LHCN-M2 (cell line): ENCODE measurements at places on chromosomes 1 and 21. TPM values are rescaled to one million over a fixed set of nuclear protein-coding genes. Genes with fewer than 3 reads are reported as not detected.

GRCh38 chr1:210828996-210829596, 304.9 kb downstream of the KCNH1 start:
- peak; percentile 38 for DNase-seq

DNA sequence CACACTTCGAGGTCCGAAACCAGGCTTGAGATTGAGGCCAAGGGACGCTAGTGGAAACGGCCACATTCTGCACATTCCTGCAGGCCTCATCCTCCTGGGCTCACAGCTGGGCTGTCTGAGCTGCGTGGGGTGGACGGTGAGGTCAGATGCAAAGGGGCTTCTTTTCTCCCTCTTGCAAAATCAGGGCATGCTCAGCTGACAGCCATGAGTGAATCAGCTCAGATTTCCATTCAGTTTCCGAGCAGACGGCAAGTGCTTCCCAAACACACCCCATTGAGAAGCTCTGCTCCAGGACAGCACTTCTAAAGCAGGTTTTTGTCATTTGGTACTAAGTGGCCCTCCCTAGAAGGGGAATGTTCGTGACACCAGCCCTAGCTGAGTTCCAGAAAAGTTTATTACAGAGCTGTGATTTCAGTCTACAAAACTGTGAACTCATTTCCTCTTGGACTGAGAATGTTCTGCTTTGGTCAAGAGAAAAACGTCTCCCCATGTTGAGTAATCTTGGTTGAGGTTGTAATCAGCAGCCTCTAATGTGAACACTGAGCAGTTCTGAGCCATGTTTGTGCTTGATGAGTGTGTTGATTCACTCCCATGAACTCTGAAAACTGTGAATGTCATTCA, 10.0 kb downstream of the PDPN start:
- no peak for DNase-seq

DNA sequence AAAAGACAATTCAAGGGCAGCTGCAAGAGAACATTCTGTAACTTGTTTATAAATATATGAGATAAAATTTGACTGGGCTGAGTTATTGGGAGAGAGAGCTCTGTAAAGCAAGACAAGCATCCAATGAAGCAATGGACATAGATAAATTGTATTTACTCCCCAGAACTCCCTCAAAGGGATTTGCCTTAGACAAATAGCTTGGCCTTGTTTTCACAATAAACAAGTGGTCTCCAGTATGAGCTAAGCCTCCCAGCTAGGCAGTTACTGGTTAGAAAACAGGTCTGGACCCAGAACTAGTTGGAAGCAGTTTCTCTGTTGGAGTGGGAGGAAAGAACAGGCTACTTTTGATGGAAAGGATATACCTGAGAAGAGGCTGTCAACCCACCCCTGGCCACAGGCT, 25.2 kb upstream of the SUCO start:
- DNase-seq = no peak

DNA sequence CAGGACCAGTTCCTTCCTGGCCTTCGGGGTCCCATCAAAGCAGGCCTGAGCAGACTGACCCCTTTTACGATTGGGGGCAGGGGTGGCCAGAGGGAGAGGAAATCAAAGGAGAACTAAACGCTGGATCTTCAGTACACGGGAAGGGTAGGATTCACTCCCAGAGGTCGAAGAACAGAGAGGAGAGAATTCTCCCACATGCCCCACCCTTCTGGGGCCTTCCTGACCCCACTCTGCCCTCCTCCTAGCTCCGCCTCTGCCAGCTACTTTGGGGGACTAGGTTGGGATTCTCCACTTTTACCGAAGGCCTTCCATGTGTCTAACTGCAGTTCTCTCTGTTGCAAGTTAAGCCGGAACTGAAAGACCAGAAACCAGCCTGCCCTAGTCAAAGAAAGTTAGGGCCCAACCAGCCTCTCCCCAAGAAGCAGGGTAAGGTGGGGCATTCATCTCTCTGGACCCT, 654 bp upstream of the ARHGEF2 start:
- DNase-seq = peak; percentile 62

- peak; percentile 64 for DNase-seq
Measured at GRCh38 chr1:46673749-46674182, 2.1 kb downstream of the TEX38 start.

GRCh38 chr21:41611441-41611840, 103.5 kb upstream of the TMPRSS2 start:
- no peak for DNase-seq

GRCh38 chr21:20424943-20425342, 573.3 kb upstream of the NCAM2 start:
- DNase-seq = no peak

GRCh38 chr1:233777566-233777965, 126.9 kb upstream of the SLC35F3 start:
- DNase-seq = no peak

GRCh38 chr1:21308847-21309652, 18.8 kb upstream of the ECE1 start:
- DNase-seq = no peak

GRCh38 chr1:32465578-32465933, 684 bp downstream of the ZBTB8B start:
- DNase-seq = no peak

DNA sequence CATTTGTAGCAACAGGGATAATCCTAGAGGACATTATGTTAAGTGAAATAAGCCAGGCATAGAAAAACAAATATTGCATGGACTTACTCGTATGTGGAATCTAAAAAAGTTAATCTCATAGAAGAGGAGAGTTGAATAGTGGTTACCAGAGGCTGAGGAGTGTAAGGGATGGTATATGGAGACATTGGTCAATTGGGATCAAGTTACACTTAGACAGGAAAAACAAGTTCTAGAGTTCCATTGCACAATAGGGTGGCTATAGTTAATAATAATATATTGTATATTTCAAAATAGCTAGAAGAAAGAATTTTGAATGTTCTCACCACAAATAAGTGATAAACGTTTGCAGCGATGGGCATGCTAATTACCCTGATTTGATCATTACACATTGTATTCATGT, 354.6 kb downstream of the SEC16B start:
- no peak for DNase-seq

GRCh38 chr1:12715896-12716437, at the start of gene AADACL3:
AADACL3 (plus strand) TSS chr1:12716110; CDS start chr1:12716177, 67 bp downstream.
- DNase-seq = no peak

DNA sequence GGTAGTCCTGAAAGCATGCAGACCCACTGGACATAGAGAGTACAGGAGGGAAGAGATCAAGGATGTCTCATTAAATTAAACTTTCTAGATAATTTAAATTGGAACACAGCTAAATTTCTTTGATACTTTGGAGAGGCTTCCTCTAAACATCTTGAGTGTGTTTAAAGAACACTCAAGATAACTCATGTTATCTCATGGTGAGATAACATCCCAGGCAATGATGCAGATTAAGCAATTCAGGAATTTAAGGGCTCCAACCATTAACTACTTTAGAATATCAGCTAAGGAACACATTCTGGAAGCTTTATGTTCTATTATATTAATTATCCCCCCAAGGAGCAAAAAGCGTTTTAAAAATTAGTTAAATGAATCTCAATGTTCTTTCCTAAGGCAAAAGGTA, 289.2 kb upstream of the RUNX1 start:
- DNase-seq = no peak

DNA sequence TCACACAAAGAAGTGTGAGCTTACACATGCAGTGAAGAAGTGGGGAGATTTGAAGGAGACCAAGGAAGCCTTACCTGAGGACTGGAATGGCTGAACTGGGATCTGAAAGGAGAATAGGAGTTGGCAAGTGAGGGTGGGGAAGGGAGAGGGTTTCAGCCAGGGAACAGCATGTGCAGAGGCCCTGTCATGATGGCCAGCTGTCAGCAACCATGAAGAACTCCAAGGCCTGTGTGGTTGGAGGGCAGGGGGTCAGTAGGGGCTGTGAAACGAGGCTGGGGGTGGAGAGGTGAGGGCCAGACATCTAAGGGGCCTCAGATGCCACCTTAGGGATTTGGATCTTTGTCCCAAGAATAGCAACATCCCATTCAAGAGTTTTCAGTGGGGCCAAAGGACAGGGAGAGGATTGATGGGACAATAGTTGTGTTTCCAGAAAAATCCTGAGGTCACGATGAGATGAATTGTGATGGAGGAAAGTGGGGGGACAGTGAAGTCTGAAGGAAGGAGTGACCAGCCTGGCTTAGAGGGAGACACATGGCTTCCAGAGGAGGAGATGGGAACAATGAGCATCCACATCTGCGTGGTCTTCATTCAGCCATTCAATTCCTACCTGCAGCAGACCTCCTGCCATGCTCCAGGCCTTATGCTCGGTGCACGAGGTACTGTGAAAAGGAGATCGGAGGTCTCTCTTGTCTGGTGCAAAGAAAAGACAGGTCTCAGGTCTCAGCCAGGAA, 187.6 kb downstream of the MATN1 start:
- DNase-seq = no peak

- DNase-seq = no peak
Measured at GRCh38 chr1:47870946-47871676, 126.1 kb downstream of the TRABD2B start.

GRCh38 chr1:185570962-185571361, 163.2 kb upstream of the HMCN1 start:
- no peak for DNase-seq

- peak; percentile 44 for DNase-seq
Measured at GRCh38 chr1:178094739-178095645, 1.1 kb downstream of the RASAL2 start.

GRCh38 chr1:20302108-20302471, 11.4 kb downstream of the VWA5B1 start:
- DNase-seq = no peak

GRCh38 chr1:81650776-81651175, 150.0 kb upstream of the ADGRL2 start:
- no peak for DNase-seq

- no peak for DNase-seq
Measured at GRCh38 chr1:88302843-88303486, 381.1 kb upstream of the PKN2 start.

GRCh38 chr21:31317688-31318087, 26.4 kb downstream of the TIAM1 start:
- no peak for DNase-seq

- DNase-seq = no peak
Measured at GRCh38 chr1:8938232-8938999, 7.3 kb upstream of the CA6 start.

- no peak for DNase-seq
Measured at GRCh38 chr1:82090104-82090503, 289.4 kb downstream of the ADGRL2 start.

GRCh38 chr1:159999204-159999603, 32.6 kb downstream of the PIGM start:
- DNase-seq = no peak

DNA sequence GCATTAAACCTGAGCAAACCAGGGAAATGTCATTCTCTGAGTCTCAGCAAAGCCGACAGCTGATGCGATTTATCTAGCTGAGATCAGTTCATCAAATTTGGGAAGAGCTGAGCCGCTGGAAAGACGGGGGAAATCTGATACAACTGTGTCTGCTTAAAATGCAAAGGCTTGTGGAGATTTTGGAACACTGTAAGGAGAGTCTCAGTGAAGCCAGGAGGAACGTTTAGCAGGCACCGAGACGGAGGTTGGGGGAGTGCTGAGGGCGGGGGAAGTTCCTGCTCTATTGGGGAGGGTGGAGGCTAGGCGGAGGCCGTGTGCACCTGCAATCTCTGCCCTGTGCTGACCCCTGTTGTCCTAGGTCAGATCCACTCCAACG, 143.2 kb upstream of the CSF3R start:
- no peak for DNase-seq

DNA sequence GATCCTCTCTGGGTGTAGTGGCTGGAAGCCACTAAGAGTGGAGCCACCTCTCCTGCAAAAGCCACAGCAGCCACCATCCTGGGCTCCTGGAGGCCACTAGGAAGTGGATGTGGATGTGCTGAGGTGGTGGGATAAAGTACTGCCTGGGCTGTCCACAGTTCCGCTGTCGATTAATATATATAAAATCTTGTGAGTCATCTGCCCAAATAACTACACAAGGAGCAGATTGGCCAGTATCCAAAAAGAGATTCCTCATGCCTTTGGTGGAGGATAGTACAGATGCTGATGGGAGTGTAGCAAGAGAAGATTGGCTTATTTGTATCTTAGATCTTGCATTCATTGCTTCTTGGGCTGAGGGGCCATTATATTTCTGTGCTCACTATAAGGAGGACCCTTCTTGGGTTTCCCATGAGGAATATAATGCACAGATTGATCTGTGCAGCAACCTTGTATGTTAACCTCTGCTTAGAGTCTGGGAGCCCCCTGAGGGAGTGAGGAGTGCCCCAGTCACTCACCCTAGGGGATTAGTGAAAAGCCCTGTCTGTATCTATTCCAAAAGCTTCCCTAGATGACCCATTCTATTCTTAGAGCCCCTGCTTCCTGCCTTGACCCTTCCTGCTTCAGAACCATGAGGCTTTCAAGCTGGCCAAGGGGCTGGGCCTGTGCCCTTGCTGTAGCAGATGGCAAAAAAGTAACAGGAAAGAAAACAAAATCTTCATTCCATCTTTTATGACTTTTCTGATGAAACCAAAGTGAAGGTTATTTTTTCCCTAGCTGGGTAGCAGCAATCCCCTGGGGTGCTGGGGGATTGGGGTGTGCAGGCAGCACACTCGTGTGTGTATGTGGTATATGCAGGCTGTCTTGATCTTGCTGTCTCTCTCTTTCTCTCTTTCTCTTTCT, 31.7 kb downstream of the RCSD1 start:
- peak; percentile 98 for DNase-seq

DNA sequence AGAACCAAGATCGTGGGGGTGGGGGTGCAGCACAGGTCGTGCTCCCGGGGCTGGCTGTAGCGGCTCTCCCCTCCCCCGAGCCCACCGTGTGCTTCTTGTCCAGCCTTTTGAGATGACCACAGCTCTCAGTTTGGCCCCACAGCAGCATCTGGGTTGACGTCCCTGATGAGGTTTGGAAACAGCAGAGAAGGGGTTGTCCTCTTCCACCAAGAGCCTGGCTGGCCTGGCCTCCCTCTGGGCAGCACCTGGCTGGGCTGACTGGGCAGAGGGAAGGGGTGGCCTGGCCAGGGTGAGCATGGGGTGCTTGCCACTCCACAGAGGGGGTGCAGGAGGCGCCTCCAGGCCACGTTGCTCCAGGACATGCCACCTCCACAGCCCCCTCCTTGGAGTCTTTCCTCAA, 61.5 kb downstream of the SKI start:
- DNase-seq = no peak

DNA sequence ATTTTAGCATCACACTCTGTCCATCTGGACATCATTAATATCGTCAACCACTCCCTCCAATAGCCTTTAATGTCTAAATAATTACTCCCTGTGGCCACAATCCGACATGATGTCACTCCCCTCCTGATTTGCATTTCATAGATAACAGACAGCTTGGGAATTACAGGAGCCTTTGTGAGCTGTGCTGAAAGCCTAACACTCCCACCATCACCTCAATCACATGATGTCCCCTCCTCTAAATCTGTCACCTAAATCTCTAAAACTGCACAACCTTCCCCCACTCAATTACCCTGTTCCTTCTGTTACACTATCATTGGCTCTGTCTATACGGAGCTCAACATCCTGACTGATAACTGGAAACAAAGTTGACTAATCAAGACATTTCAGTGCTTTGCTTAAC, 14.3 kb downstream of the NHLH2 start:
- DNase-seq = no peak

The UTS2 gene
- total RNA-seq = not detected in 2 replicates

The TAS1R3 gene
- 0.06 TPM in 1 of 2 replicates, not detected in the other for total RNA-seq

The KRTAP21-1 gene
- not detected in 2 replicates for total RNA-seq

The CCDC185 gene
- total RNA-seq = not detected in 2 replicates

The GJA8 gene
- total RNA-seq = not detected in 2 replicates

The PGLYRP3 gene
- total RNA-seq = not detected in 2 replicates

The FRRS1 gene
- total RNA-seq = 6.5 and 7.2 TPM in 2 replicates

The KHDC4 gene
- 29.6 and 30.3 TPM in 2 replicates for total RNA-seq

The FAM3B gene
- not detected in 2 replicates for total RNA-seq

The MR1 gene
- total RNA-seq = 16.5 and 16.9 TPM in 2 replicates

The PLEKHA6 gene
- total RNA-seq = 36.2 and 50.9 TPM in 2 replicates

The CCDC27 gene
- total RNA-seq = not detected in 2 replicates

The TOMM20 gene
- 82.1 and 113 TPM in 2 replicates for total RNA-seq

The KCNH1 gene
- total RNA-seq = 6.0 and 7.5 TPM in 2 replicates

The LRRC3 gene
- total RNA-seq = not detected in 2 replicates
